Fibroblast of lung (primary cell): ENCODE measurements at places on chromosomes 12 and 14. TPM values are rescaled to one million over a fixed set of nuclear protein-coding genes. Genes with fewer than 3 reads are reported as not detected.

The TSHR gene
- total RNA-seq: not detected in 2 replicates

The TMEM229B gene
- 0.77 and 0.99 TPM in 2 replicates for total RNA-seq

The ALDH2 gene
- total RNA-seq: 43.4 and 53.7 TPM in 2 replicates

The NEUROD4 gene
- total RNA-seq: not detected in 2 replicates

The NDRG2 gene
- total RNA-seq: 0.50 and 1.8 TPM in 2 replicates

The ADSS1 gene
- total RNA-seq: 2.3 and 3.5 TPM in 2 replicates
